ENCODE measurements at places on chromosomes 16 and 17.

DNA sequence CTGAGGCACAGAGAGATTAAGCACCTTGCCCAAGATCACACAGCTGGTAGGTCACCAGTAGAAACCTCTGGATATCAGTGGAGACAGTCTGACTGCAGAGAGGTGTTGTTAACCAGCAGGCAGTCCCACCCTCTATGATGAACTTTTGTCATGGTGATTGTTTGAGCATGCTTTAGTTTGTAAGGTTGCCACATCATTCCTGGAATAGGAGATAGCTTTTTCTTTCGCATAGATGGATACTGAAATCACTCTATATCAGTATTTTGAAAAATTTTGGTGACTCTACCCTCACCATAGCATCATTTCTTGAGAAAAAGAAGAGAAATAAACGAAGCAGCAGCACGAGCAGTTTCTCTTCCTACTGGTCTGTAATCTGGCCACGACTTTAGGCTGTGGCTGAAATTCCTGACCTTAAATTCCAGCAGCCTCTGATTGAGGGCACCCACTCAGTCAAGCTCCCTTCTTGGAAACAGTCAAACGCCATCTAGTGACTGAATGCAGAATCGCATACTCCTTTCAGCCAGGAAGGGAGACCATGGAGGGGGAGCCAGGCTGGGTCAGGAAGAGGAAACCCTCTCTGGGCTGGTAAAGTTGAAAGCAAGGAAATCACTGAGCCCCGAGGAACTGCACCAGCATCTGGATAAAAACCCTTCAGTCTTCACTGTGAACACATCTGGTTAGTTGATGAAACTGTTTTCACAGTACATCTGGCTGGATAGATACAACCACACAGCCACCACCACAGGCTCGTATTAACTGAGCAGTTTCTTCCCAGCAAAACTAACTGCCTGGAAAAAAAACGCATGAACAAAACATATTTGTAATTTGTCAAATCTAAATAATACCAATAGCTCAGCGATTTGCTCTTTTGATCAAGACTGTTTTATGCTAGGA lies 108.5 kb upstream of the XYLT1 start:
- DNase-seq = peak; percentile 75

DNA sequence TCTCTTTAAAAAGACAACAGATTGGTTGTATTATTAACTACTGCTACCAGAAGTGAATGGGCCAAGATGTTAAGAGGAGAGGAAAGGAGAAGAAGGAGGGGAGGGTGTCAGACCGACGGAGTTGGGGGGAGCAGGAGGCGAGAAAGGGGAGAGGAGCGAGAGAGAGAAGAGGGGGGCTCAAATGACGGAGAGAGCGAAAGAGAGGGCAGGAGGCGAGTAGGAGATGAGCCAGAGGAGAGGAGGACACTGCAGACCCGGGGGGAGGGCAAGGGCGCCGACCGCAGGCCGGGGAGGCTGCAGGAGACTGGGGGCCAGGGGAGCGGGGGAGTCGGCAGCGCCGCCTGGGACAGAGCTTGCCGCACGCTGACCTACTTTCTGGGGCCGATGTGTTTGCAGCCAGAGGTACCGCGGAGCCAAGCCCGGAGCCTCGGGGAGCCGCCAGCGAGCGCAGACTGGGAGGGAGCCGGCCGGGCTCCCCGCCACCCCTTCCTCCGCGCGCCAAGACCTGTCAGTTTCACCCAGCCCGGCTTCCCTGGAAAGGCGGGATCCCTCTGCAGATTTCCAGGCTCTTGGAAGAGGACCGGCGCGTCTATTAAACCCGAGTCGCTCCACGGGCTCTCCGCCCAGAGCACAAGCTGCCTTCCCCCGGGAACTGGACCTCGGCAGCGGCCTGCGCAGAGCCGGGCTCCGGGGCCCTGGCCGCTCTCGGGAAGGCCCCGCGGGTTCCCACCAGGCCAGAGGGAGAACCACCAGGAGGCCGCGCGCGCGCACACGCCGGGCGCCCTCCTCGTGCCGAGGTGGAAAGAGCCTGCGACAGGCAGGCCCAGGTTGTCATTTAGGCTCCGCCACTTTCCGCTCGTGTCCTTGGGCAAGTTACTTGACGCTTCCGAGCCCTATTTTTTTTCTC lies 74.6 kb downstream of the CMC2 start:
- peak; percentile 91 for DNase-seq

DNA sequence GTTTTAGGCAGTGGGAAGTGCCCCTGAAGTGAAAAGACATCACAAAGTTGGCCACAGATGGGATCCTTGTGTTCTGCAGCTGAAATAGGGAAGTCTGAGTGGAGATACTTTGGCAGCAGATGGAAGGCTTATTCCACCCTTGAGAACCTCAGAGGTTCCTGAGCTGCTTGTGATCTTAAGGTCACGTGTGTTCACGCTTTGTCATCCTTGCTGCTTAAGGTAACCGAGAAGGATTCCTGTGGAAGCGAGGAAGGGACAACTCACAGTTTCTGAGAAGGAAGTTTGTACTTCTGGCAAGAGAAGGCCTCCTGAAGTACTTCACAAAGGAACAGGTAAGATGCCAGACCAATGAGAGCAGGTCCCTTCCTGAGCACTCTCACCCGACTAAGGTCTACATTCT lies 12.2 kb downstream of the ADAP2 start:
- no peak for DNase-seq

- DNase-seq = peak; percentile 74
These were observed 6.8 kb downstream of the CCL7 start for GRCh38 chr17:34276826-34277225.

DNA sequence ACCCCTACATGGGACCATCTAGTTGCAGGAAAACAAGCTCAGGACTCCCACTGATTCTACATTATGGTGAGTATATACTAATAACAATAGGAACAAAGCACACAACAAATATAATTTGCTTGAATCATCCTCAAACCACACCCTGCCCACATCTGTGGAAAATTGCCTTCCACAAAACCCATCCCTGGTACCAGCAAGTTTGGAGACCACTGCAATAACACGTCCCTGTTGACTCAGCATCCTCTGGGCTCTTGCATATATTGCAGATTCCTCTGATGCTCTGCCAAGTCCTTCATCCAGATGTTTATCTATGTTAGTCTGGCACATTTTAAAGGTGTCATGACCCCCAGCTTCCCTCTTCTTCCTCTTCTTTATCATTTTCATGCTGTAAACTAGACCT lies 138.4 kb downstream of the PCTP start:
- no peak for DNase-seq

GRCh38 chr16:11498683-11499082 lies 88.0 kb downstream of the LITAF start:
- no peak for DNase-seq

DNA sequence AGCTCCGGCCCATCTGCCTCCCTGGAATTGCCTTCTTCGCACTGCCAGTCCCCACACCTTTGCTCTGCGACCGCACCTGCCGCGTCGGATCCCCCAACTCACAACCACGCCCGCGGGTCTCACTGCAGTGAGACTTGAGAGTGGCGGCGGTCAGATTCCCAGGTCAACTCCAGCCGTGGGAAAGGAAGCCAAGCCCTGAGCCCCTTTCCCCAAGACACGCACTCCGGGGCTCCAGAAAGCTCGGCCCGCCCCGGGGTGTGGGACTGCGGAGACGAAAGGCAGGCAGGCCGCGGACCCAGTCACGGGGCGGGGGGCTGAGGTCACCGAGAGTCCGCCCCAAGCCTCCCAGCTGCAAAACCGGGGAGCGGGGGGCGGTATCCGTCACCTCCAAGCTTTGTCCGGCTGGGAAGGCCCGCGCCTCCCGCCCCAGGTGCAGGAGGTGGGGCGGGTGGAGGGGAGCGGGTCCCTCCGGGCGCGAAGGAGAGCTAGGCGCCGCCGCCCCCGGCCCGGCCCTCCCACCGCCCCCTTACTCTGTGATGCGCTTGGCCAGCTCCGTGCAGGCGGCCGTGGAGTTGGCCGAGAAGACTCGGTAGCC lies 615 bp downstream of the PRPSAP1 start:
- no peak for DNase-seq

DNA sequence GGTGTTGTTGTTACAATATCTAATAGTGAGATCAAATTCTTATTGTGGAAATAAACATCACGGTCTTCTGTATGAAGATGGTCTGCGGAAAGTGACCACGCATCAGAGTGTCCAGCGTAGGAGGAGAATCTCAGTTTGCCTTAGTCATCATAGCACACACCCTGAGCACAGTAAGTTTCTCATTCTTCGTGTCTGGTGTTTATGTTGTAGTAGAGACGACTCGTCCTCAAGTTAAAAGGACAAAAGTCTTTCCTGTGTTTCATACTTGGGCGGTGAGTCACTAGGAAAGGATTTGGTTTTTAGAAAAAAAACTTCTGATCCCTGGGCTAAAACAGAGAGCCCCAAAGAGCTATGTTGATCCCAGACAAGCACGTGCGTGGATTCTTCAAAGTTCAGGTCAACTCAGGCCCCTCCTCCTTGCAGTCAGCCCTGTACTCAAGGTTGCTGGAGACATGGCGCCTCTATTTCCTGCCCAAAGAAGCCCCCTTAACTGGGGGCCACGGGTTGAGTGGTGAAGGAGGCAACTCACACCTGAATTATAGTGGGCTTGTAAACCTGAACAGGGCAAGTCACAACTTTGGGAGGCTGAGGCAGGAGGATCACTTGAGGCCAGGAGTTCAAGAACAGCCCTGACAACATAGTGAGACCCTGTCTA lies 170.4 kb downstream of the ZFHX3 start:
- DNase-seq = peak; percentile 75

- no peak for DNase-seq
These were observed 44.9 kb upstream of the METRNL start for GRCh38 chr17:83034525-83034924.

DNA sequence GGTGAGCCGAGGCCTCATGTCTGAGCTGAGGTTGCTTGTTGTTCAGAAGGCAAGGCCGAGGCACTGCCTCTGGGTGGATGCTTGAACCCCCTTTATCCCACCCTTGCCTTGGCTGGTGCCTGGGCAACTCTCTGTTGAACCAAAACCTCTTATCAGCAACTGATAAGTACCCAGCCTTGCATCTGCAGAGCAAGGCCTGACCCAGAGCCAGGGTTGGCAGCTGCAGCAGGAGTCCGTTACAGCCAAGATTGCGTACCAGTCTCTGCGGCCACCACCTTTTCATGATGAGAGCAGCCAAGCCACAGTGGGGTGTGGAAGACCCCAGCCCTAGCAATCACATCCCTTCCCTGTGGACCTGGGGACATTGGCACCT lies 118.3 kb downstream of the RAB11FIP4 start:
- no peak for DNase-seq

DNA sequence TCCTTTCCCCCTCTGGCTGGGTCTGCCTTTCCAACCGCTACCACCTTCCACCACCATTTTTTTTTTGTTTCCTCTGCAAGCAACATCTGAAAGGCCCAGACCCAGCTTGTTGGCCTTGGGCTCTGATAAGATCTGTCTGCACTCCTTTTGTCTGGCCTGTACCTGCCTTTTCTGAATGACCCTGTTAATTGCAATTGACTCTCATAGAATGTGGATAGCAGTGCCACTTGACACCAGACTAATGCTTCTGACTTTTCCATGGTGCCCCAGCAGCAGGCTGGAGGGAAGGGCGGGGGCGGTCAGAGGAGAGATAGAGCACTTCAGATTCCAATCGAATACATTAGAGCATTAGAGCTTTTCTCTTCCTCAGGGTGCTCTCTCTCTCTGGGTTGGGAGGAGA lies 538.9 kb downstream of the WWOX start:
- DNase-seq = peak; percentile 65

- no peak for DNase-seq
These were observed 57.9 kb downstream of the SDK2 start for GRCh38 chr17:73586275-73586832.

DNA sequence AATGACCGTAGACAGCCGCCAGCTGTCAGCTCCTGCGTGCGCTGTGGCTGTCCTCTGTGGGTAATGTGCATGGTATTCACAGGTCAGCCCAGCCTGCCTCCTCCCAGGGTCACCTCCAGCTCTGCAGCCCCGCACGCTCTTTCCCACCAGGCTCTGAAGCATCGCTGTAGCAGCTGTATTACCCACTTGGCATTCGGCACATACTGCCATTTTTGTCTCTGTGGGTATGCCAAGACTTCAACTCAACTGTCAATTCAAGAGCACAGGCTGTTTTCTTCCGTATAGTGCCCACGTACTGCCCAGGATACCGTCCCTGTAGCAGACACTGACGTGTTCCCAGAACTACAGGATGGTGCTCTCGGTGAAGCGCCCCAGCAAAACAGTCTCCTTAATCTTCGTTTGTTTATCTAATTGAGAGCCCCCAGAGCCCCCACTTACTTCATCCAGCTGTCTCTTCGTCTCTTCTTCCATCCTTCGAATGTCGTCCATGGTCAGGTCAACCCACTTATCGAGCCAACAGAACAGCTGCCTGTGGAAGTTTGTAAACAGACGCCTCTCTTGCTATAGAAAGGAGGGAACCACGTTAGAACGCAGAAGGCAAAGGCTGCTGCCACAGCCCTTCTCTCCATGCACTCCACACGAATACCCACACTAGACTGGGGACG lies 17.4 kb upstream of the INPP5K start:
- DNase-seq = no peak

GRCh38 chr17:69405096-69405495 lies 9.4 kb upstream of the MAP2K6 start:
- DNase-seq = no peak

DNA sequence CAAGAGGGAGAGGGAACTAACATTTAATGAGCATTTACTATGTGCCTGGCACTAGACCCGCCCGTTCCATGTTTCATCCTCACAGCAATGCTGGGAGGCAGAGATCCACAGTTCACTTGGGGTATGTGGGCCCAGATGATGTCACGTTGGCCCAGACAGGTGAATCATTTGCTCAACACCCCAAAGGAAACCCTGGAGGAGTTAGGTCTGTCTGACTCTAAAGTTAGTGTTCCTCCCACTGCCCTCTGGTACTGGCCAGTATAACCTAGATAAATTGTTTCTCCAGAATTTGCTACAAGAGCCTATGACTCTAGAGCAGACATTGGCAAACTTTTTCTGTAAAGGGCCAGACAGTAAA lies 164.6 kb downstream of the VPS53 start:
- DNase-seq = no peak

- DNase-seq = peak; percentile 78
These were observed 11.5 kb upstream of the ZC3H18 start for GRCh38 chr16:88558457-88559442.
